ENCODE measurements at places on chromosomes 1 and 21. TPM values are rescaled to one million over a fixed set of nuclear protein-coding genes. Genes with fewer than 3 reads are reported as not detected.

DNA sequence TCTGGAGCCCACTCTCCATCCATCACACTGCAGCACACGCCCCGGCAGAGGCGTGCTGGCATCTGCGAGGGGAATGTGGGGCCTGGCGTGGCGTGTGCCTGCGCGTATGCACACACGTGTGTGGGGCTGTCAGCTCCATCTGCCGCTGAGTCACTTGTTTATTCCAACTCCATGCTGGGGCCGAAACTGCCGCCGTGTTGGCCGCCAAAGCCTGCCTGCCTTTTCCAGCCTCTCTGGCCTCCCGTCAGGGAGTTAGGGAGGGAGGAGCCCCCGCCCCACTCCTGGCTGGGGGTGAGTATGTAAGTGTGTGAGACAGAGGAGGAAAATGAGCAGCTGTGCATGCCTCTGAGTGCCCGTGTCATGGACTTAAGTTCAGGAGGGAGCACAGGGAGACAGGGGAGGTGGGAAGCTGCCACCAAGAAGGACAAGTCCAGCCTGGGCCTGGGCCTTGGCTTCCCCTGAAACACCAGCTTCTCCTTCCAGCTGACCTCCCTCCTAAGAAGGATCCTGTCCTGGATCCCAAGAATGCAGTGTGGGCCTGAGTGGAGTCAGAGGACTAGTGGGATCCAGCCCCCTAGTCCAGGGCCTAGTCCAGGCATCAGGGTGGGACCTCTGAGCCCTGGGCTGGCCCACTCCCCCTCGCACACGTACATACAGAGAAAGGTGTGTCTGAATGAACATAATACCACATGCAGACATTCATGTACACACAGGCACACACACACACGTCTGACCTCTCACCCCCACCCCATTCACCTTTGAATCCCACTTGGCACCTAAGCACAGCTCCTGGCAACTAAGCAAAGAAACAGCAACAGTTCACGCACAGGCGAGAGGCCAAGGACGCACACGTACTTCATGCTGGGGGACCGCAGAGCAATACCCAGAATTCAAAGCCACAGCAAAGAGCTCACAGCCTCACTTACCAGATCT, 24.7 kb downstream of the MEF2D start:
- H3K27ac ChIP-seq = no peak overlapping the region
- H3K27me3 ChIP-seq = no peaks in the 10 kb centered on the region
- no peak for DNase-seq
- H3K4me1 ChIP-seq = peaks cover 7% of the 10 kb centered on the region

DNA sequence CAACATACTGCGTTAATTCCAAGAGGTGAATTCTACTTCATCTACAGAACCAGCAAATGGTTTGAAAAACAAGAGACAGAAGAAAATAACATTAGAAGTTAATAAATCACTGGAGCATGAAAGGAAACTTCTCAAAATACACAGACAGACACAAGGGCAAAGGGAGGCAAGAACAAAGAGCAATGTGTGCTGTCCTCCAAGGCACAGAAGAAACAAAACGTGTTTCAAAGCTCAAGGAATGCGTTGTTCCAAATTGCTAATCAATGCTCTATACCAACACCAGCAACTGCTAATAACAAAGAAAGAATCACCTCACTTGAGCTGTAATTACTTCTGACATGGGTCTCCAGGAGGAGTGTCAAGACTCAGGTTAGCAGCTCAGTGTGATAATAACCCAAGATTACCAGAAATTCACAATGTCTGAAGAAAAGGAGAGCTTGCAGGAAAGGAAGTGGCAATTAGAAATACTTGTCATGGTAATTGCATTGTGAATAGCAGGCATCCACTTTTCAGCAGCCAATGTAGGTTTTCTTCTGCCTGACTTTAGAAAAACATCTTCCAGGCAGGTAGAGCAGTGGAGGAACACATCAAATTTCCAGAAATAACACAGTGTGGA, 175.4 kb downstream of the SEC16B start:
- H3K27ac ChIP-seq = no peak overlapping the region
- no peak overlapping the region for H3K4me3 ChIP-seq
- no peaks in the 10 kb centered on the region for H3K36me3 ChIP-seq
- no peaks in the 10 kb centered on the region for H3K27me3 ChIP-seq

DNA sequence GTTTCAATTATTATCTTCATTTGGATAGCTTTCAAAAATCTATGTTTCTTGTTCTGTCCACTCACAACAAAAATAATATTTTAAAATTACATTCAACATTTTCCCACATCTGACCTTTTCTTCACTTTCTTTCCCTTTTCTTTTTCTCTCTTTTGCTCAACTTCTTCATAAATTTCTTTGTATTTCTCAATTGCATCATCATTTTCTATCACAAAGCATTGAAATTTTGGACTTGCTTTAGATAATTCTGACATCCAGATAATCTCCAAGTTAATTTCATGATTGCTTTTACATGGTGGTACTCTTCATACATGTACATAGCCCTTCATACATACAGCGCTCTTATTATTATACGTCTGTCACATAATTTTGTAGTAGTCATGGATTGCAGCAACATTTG, 30.2 kb downstream of the NUF2 start:
- H3K4me1 ChIP-seq = no peaks in the 10 kb centered on the region
- DNase-seq = no peak
- H3K27ac ChIP-seq = no peak overlapping the region
- peaks cover 58% of the 10 kb centered on the region for H3K36me3 ChIP-seq
- H3K27me3 ChIP-seq = peaks cover 43% of the 10 kb centered on the region

The ENAH gene
- total RNA-seq = 267 TPM

- no peaks in the 10 kb centered on the region for H3K4me1 ChIP-seq
- no peak for DNase-seq
- no peak overlapping the region for H3K27ac ChIP-seq
- peaks cover 84% of the 10 kb centered on the region for H3K36me3 ChIP-seq
- H3K27me3 ChIP-seq = no peaks in the 10 kb centered on the region
Observed at GRCh38 chr1:10280439-10281350, 70.3 kb downstream of the KIF1B start.

The RPF1 gene
- 31.6 TPM for total RNA-seq

- H3K4me1 ChIP-seq = peaks cover 2% of the 10 kb centered on the region
- H3K36me3 ChIP-seq = no peaks in the 10 kb centered on the region
- DNase-seq = no peak
- H3K27ac ChIP-seq = no peak overlapping the region
- no peaks in the 10 kb centered on the region for H3K27me3 ChIP-seq
- no peak overlapping the region for H3K4me3 ChIP-seq
Observed at GRCh38 chr1:167227934-167228378, 7.3 kb downstream of the POU2F1 start.

The SH2D1B gene
- total RNA-seq = not detected

The CLEC20A gene
- total RNA-seq = 0.61 TPM

The MATN1 gene
- 0.18 TPM for total RNA-seq

GRCh38 chr1:121448851-121449250, 264.1 kb downstream of the SRGAP2C start:
- DNase-seq = no peak
- H3K27me3 ChIP-seq = no peaks in the 10 kb centered on the region
- H3K27ac ChIP-seq = no peak overlapping the region
- no peaks in the 10 kb centered on the region for H3K4me1 ChIP-seq
- H3K36me3 ChIP-seq = no peaks in the 10 kb centered on the region
- no peak overlapping the region for H3K4me3 ChIP-seq

The CTTNBP2NL gene
- 35.8 TPM for total RNA-seq

The LYSMD1 gene
- 10.1 TPM for total RNA-seq

The ITPKB gene
- total RNA-seq = 22.4 TPM

DNA sequence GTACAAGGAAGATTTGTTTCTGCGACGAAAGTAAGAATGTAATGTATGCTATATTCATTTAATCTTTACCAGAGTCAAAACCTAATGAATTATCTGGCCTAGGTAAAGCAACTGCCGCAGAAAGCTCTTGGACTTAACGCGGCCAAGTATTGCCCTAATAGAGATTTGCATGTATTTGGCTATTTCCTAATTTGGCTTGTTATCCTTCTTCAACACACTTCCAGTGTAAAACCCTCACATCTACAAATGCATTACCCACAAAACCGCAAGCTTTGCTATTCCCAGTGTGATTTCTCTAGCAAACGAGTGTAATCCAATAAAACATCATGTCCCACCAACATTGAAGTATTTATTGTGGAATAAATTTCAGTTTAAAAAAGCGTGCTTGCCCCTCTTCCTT, 123.8 kb upstream of the LMO4 start:
- DNase-seq = no peak
- H3K36me3 ChIP-seq = no peaks in the 10 kb centered on the region
- H3K4me1 ChIP-seq = no peaks in the 10 kb centered on the region
- H3K4me3 ChIP-seq = no peak overlapping the region

DNA sequence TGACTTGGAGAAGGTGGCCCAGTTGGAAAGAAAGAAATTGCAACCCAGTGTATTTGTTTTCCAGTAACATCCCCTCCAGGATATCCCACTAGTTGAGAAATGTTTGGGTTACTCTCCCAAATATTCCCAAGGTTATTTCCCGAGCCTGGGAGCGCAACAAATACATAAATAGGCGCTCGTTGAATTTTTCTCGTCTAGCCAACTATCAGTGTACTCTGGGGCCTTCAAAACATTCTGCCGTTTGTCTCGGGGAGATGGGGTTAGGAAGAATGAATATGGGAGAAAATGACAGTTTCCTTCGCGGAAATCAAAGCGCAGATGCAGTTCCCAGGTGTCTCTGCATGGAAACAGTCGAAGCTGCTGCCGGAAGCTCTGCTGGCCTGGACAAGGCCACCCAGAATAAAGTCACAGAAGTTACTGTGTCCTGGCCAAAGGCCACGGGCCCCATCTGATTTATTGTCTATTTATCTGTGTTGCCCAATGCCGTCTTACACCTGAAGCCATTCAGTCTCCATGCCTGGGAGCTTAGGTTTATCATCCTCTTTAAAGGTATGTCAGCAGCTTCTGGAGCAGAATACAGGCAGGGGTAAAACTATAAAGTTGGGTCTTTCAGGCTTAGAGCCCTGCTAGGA, 1.0 kb downstream of the C1orf115 start:
- DNase-seq = no peak
- H3K27me3 ChIP-seq = peaks cover 31% of the 10 kb centered on the region
- no peak overlapping the region for H3K27ac ChIP-seq
- H3K4me3 ChIP-seq = peak overlapping the region; percentile 83
- H3K36me3 ChIP-seq = no peaks in the 10 kb centered on the region

DNA sequence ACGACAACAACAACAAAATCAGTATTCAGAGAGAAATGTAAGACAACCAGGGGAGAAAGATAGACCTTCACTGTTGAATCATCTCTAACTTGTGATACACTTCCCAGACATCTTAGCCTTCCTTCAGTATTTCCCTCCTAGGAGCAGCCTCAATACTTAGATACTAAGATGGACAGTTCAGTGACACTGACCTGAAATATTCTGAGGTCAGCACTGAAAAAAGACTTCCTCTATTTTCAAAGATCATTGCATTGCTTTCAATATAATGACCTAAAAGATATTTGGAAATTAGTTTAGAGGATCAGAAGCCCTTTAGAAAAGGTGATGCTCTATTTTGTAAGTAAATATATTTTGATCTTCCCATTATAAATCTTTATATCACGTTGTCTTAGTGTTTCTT, 101.0 kb downstream of the MRPL39 start:
- DNase-seq = no peak
- no peak overlapping the region for H3K4me3 ChIP-seq

GRCh38 chr1:151443846-151444782, 15.2 kb downstream of the POGZ start:
- DNase-seq = peak; percentile 82
- no peaks in the 10 kb centered on the region for H3K4me1 ChIP-seq
- H3K27ac ChIP-seq = peak overlapping the region; percentile 41
- no peak overlapping the region for H3K4me3 ChIP-seq
- peaks cover 39% of the 10 kb centered on the region for H3K36me3 ChIP-seq
